ENCODE measurements at places on chromosomes 16 and 17. TPM values are rescaled to one million over a fixed set of nuclear protein-coding genes. Genes with fewer than 3 reads are reported as not detected.
A peak's percentile ranks its signal among the peaks of the same experiment; 100 is the strongest.

DNA sequence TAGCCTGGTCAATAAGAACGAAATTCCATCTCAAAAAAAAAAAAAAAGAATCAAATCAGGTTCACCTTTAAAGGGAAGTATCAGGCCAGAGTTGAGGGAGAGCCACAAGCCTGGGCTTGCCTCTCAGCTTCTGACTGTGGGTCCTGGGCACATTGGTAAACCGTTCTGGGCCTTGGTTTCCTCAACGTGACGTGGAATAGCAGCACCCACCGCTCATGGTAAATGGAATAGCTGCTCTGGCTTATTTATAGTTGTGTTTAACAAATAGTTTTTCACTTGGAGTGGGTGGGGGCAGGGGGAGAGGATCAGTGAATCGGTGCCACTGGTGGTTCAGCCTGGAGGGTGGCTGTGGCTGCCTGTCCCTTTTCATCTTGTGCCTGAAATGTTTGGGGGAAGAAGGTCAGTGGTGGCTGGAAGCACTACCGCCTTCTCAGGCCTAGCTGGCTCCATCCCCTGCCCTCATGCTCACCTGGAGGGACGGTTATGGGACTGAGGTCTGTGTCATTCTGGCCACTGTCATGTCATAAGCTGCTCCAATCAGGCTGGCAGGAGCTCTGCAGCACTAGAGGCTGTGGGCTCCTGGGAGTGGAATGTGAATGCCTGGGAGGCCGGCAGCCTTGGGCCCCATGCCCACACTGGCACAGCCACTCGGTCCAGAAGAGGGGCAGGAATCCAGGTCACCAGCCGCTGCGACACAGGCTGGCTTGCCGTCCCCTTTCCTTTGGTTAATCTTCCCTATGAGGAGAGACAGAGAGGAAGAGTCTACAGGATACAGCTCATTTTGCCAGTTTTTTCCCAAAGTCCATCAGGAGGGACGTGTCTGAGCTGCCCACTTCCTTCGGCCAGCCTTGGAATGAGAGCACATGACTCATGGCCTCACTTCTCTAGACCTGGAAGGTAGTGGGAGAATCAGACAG is 27.0 kb downstream of the CCR7 start:
- peaks cover 1% of the 10 kb centered on the region for H3K36me3 ChIP-seq
- no peak overlapping the region for H3K4me3 ChIP-seq
- H3K4me1 ChIP-seq: peaks cover 75% of the 10 kb centered on the region
- no peaks in the 10 kb centered on the region for H3K27me3 ChIP-seq

DNA sequence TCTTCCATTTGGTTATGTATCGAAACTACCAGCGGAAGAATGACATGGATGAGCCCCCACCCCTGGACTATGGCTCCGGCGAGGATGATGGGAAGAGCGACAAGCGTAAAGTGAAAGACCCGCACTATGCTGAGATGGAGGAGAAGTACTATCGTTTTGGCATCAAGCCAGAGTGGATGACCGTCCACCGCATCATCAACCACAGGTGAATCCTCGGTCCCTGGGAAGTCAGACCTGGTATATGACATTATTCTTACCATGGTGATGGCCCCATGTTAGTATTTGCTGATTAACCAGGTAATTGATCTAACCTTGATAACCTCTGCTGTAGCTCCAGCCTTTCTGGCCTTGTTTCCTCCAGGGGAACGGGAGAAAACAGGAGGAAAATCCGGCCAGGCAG is 8.5 kb downstream of the CHD3 start:
- peak overlapping the region; percentile 61 for H3K27ac ChIP-seq
- H3K4me3 ChIP-seq: no peak overlapping the region
- DNase-seq: no peak
- peaks cover 29% of the 10 kb centered on the region for H3K36me3 ChIP-seq

- no peak for DNase-seq
- H3K27ac ChIP-seq: no peak overlapping the region
- peaks cover 2% of the 10 kb centered on the region for H3K27me3 ChIP-seq
- H3K4me3 ChIP-seq: no peak overlapping the region
- peaks cover 5% of the 10 kb centered on the region for H3K4me1 ChIP-seq
These were observed 25.4 kb downstream of the PCTP start for GRCh38 chr17:55776271-55776670.

GRCh38 chr17:63774969-63775265 is 947 bp downstream of the DDX42 start:
- DNase-seq: no peak
- peaks cover 54% of the 10 kb centered on the region for H3K4me1 ChIP-seq
- peaks cover 6% of the 10 kb centered on the region for H3K36me3 ChIP-seq
- peak overlapping the region; percentile 97 for H3K27ac ChIP-seq
- no peaks in the 10 kb centered on the region for H3K27me3 ChIP-seq

DNA sequence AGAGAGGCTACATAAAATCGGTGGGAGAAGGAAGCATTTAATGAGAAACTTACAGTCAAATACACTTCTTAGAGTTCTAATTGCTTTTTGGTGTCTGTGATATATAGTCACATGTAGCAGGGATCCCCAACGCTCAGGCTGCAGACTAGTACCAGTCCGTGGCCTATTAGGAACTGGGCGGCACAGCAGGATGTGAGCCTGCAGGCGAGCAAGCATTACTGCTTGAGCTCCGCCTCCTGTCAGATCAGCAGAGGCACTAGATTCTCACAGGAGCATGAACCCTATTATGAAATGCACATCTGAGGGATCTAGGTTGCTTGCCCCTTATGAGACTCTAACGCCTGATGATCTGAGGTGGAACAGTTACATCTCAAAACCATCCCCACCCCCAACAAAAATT is 158.5 kb downstream of the TANC2 start:
- H3K27me3 ChIP-seq: no peaks in the 10 kb centered on the region
- no peak for DNase-seq
- peaks cover 4% of the 10 kb centered on the region for H3K4me1 ChIP-seq
- H3K36me3 ChIP-seq: no peaks in the 10 kb centered on the region
- no peak overlapping the region for H3K27ac ChIP-seq

GRCh38 chr17:45101883-45102811 is 30.2 kb downstream of the PLCD3 start:
- H3K27ac ChIP-seq: no peak overlapping the region

GRCh38 chr17:6548578-6549330 is 7.6 kb downstream of the PITPNM3 start:
- DNase-seq: no peak
- peaks cover 15% of the 10 kb centered on the region for H3K4me1 ChIP-seq
- H3K36me3 ChIP-seq: peaks cover 5% of the 10 kb centered on the region

GRCh38 chr16:19751478-19752385 is 33.7 kb downstream of the IQCK start:
- H3K4me1 ChIP-seq: no peaks in the 10 kb centered on the region
- no peaks in the 10 kb centered on the region for H3K27me3 ChIP-seq
- DNase-seq: no peak
- H3K27ac ChIP-seq: no peak overlapping the region
- H3K4me3 ChIP-seq: no peak overlapping the region

DNA sequence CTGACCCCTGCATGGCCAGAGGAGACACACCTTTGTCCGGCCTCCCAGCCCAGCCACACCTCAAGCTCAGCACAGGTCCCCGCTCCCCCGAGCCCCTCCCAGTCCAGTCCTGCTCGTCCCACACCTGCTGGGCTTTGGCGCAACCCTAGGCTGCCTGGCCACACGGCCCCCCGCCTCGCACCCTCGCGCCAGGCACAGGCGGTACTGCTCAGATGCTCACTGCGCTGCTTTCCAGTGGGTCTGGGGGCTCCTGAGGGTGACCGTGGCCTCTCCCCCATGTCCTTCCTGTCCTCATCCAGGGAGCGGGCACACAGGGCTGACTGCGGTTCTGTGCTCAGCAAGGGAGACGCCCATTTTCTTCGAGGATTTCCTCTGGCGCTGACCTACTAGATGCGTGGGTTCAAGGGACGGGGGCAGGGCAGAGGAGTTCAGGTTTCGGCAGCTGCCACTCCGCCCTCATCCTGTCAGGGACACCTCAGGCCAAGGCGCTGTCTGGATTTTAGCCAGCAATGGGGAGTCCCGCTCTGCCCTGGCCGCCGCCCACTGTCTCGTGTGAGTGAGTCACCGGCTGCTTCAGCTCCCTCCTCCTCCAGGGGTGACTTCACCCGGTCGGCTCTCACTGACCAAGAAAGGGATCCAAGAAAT is 118.0 kb upstream of the ZNF469 start:
- H3K36me3 ChIP-seq: peaks cover 3% of the 10 kb centered on the region
- peaks cover 48% of the 10 kb centered on the region for H3K27me3 ChIP-seq
- peaks cover 4% of the 10 kb centered on the region for H3K4me1 ChIP-seq
- H3K27ac ChIP-seq: no peak overlapping the region
- H3K4me3 ChIP-seq: no peak overlapping the region
- DNase-seq: peak; percentile 19

DNA sequence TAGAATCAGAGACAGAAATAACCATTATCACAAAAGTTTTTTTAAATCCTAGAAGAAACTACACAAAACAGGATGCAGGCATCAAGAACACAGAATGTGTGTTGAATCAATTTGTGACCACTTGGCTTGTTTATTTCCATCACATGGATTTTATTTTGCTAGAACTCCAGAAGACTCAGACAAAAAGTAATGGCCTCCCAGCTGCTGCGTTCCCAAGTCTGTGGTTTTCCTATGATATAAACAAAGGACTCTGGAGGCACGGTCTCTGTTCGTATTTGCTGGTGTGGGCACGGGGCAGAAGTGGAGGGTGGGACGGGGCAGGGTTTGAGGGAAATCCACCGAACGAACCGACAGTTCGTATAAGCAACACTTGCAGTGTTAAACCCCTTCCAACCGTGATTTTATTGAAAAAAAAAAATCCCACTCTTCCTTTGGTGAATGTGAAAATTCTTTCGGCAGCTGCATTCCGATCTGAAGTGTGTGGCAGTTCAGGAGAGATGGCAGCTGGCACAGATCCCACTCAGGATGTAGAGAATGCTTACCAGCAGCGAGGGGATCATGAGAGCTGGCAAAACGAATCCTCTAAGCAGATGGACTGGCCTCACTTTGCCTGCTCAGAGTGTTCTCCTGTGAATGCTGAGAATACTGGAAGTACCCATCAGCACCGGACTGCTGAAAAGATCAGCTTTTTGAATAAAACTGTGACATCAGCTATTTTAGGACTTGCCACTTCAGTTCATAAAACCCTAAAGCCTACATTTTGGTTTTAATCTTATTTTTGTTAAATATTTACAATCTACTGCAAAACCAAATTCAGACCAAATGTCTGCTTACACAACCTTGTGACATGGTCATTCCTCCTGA is 165.2 kb downstream of the VPS53 start:
- DNase-seq: no peak
- H3K27ac ChIP-seq: no peak overlapping the region
- peaks cover 11% of the 10 kb centered on the region for H3K4me1 ChIP-seq
- H3K36me3 ChIP-seq: peaks cover 13% of the 10 kb centered on the region
- no peaks in the 10 kb centered on the region for H3K27me3 ChIP-seq

GRCh38 chr17:68851890-68852289 is 103.3 kb downstream of the ABCA8 start:
- H3K4me1 ChIP-seq: no peaks in the 10 kb centered on the region
- H3K4me3 ChIP-seq: no peak overlapping the region
- H3K36me3 ChIP-seq: no peaks in the 10 kb centered on the region
- no peak for DNase-seq
- H3K27ac ChIP-seq: no peak overlapping the region

GRCh38 chr16:23434380-23434779 is 18.6 kb downstream of the COG7 start:
- no peak overlapping the region for H3K4me3 ChIP-seq
- H3K4me1 ChIP-seq: peaks cover 5% of the 10 kb centered on the region
- H3K27me3 ChIP-seq: no peaks in the 10 kb centered on the region
- DNase-seq: no peak

DNA sequence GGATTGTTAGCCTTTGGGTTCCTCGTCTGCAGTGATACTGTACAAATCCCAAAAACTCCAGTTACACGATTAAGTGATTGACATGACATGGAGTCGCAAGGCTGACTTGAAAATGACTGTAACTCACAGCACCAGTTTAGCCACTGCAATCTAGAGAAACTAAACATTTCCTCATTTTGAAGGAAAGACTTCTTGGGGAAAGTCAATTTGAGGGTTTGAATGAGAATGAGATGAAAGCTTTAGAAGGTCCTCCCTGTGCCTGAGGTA is 4.8 kb downstream of the BANP start:
- no peaks in the 10 kb centered on the region for H3K27me3 ChIP-seq
- H3K27ac ChIP-seq: peak overlapping the region; percentile 97
- no peak for DNase-seq

GRCh38 chr16:23941963-23942564 is 106.3 kb downstream of the PRKCB start:
- H3K27ac ChIP-seq: no peak overlapping the region
- peaks cover 2% of the 10 kb centered on the region for H3K36me3 ChIP-seq
- no peak for DNase-seq
- H3K4me3 ChIP-seq: no peak overlapping the region

DNA sequence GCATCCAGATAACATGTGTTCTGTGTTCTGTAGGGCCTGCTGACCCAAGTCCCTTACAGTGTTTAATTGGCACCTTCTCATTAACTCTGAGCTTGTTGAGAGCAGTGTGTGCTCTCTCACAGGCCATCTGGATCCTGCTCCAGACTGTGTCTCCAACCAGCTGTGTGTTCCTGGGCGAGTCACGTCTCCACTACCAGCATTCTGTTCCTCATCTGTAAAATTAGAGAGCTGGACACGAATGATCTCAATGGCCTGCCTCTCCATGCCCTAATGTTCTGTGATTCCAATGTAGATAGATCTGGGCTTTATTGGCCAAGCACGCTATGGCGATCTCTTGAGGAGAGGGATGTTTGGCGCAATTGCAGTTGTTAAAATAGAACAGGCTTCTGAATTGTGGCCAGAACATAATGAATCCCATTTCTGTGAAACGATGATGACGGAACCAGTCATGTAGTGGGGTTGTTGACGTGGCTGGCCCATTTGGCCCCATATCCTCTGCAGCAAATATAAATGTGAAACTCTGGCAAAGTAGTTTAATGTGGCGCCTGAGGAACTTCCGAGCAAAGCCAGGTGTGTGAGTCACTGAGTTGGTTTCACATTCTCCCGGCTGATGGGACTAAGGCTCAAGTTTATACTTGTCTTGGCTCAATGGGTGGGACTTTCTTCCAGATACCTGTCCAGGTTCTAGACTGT is 22.2 kb downstream of the TBX4 start:
- peaks cover 64% of the 10 kb centered on the region for H3K27me3 ChIP-seq
- H3K36me3 ChIP-seq: peaks cover 3% of the 10 kb centered on the region
- no peak overlapping the region for H3K4me3 ChIP-seq
- DNase-seq: no peak

DNA sequence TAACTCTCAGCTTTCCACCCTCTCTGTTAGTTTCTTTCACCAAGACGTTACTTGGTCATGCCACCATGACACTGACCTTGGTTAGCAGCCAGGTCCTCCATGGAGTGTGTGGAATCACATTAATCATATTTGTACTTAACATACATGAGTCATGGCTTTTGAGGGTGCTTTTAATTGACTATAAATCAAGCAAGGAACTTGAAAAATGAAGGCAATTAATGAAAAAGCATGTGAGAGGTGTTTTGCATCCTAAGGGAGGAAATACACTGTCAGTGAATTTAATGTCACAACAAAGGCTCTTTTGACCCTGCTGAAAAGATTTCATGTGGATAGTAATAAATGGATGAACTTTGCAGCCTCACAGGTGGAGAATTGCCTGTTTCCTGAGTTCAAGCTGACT is 240.7 kb downstream of the CDH13 start:
- H3K4me3 ChIP-seq: no peak overlapping the region
- DNase-seq: no peak
- H3K36me3 ChIP-seq: no peaks in the 10 kb centered on the region
- no peak overlapping the region for H3K27ac ChIP-seq

CBFA2T3 gene
- total RNA-seq: 3.2 TPM

CYBA gene
- 383 TPM for total RNA-seq

KRTAP2-3 gene
- not detected for total RNA-seq

GNAO1 gene
- 7.0 TPM for total RNA-seq

WSB1 gene
- 137 TPM for total RNA-seq

KIF2B gene
- total RNA-seq: not detected

LIG3 gene
- 43.1 TPM for total RNA-seq

CIBAR2 gene
- total RNA-seq: not detected

TUBG2 gene
- total RNA-seq: 8.9 TPM

VASN gene
- 0.57 TPM for total RNA-seq

ADAM11 gene
- total RNA-seq: 0.40 TPM

TMEM114 gene
- not detected for total RNA-seq

Data from T-helper 17 cell (primary cell).